Activated T-helper 1 cell treated with anti-CD3 and anti-CD28 coated beads, Interleukin-12 subunit alpha, Interleukin-12 subunit beta, Interleukin-2, Interleukin-4 antibody, amounts not matched to agents 30 ng/mL and 10 ng/mL and 1 ng/mL, durations not matched to agents 14 hours and 24 hours and 36 hours (primary cell): ENCODE measurements at places on chromosomes 16 and 17. TPM values are rescaled to one million over a fixed set of nuclear protein-coding genes. Genes with fewer than 3 reads are reported as not detected.

SLC6A2 gene
- total RNA-seq = not detected in 2 replicates

ATPAF2 gene
- 34.9 and 37.8 TPM in 2 replicates for total RNA-seq

HEATR9 gene
- 0.13 TPM in 1 of 2 replicates, not detected in the other for total RNA-seq

GINS2 gene
- 87.2 and 91.1 TPM in 2 replicates for total RNA-seq

G6PC1 gene
- total RNA-seq = not detected in 2 replicates

CFAP52 gene
- total RNA-seq = not detected in 2 replicates

NPIPB6 gene
- 2.6 and 4.1 TPM in 2 replicates for total RNA-seq

NOD2 gene
- 6.7 and 7.3 TPM in 2 replicates for total RNA-seq

ZNF785 gene
- 19.2 and 21.5 TPM in 2 replicates for total RNA-seq

CDK5R1 gene
- total RNA-seq = 6.1 and 7.1 TPM in 2 replicates

PRSS36 gene
- total RNA-seq = 0.27 and 0.34 TPM in 2 replicates

NUFIP2 gene
- 92.2 and 95.5 TPM in 2 replicates for total RNA-seq

OR2C1 gene
- total RNA-seq = not detected in 2 replicates

MYH8 gene
- total RNA-seq = not detected in 2 replicates

SMIM22 gene
- total RNA-seq = not detected in 2 replicates

MT1A gene
- 0.60 and 4.1 TPM in 2 replicates for total RNA-seq

HS3ST3A1 gene
- 4.1 and 7.2 TPM in 2 replicates for total RNA-seq

HNF1B gene
- 3.2 and 3.6 TPM in 2 replicates for total RNA-seq

GPRC5C gene
- total RNA-seq = 0.86 TPM in 1 of 2 replicates, not detected in the other

HSBP1 gene
- 112 and 115 TPM in 2 replicates for total RNA-seq

HSD17B2 gene
- total RNA-seq = not detected in 2 replicates

SSTR5 gene
- not detected in 2 replicates for total RNA-seq

NPIPA8 gene
- total RNA-seq = 0.29 and 0.44 TPM in 2 replicates

KRTAP2-1 gene
- not detected in 2 replicates for total RNA-seq

ATXN1L gene
- 20.1 and 20.6 TPM in 2 replicates for total RNA-seq

KIF18B gene
- 41.4 and 42.8 TPM in 2 replicates for total RNA-seq

SCO1 gene
- 42.0 and 43.7 TPM in 2 replicates for total RNA-seq

KCNG4 gene
- not detected in 2 replicates for total RNA-seq

MYO1D gene
- 12.1 and 13.2 TPM in 2 replicates for total RNA-seq

CAPNS2 gene
- not detected in 2 replicates for total RNA-seq

DCTN5 gene
- 102 and 105 TPM in 2 replicates for total RNA-seq

CACNG4 gene
- total RNA-seq = not detected in 2 replicates

PLXDC1 gene
- total RNA-seq = 0.60 TPM in 1 of 2 replicates, not detected in the other

ENPP7 gene
- 0.10 and 0.16 TPM in 2 replicates for total RNA-seq

ABCA10 gene
- total RNA-seq = 0.44 TPM in 2 replicates

FBXO47 gene
- 0.08 TPM in 1 of 2 replicates, not detected in the other for total RNA-seq

RPGRIP1L gene
- total RNA-seq = 9.3 and 10.9 TPM in 2 replicates

GRB2 gene
- total RNA-seq = 172 and 183 TPM in 2 replicates

KRTAP17-1 gene
- total RNA-seq = not detected in 2 replicates

CFAP119 gene
- 4.4 and 5.6 TPM in 2 replicates for total RNA-seq

PHB1 gene
- 395 and 401 TPM in 2 replicates for total RNA-seq

TNFRSF17 gene
- not detected in 2 replicates for total RNA-seq

LRRC3C gene
- not detected in 2 replicates for total RNA-seq

GP1BA gene
- total RNA-seq = not detected in 2 replicates

CCDC154 gene
- 0.44 and 2.0 TPM in 2 replicates for total RNA-seq

PIRT gene
- total RNA-seq = not detected in 2 replicates

TP53TG3C gene
- total RNA-seq = not detected in 2 replicates

SMIM36 gene
- total RNA-seq = not detected in 2 replicates

DLX4 gene
- 0.20 TPM in 1 of 2 replicates, not detected in the other for total RNA-seq

TBC1D3H gene
- total RNA-seq = not detected in 2 replicates

NOXO1 gene
- total RNA-seq = 0.24 TPM in 1 of 2 replicates, not detected in the other

HAS3 gene
- total RNA-seq = 0.73 and 0.93 TPM in 2 replicates

ZNF205 gene
- total RNA-seq = 0.15 and 0.39 TPM in 2 replicates

GJD3 gene
- total RNA-seq = 0.44 and 0.56 TPM in 2 replicates

CCDC78 gene
- 5.8 and 7.8 TPM in 2 replicates for total RNA-seq

STAT3 gene
- 240 and 241 TPM in 2 replicates for total RNA-seq

CACNG3 gene
- total RNA-seq = not detected in 2 replicates
